Thoracic aorta (tissue), 2 donors: ENCODE measurements at places on chromosomes 11 and 22. TPM values are rescaled to one million over a fixed set of nuclear protein-coding genes. Genes with fewer than 3 reads are reported as not detected.

The CNTF gene
- total RNA-seq, result 5.3 TPM

The OR10A2 gene
- total RNA-seq, result not detected

The SEC14L2 gene
- total RNA-seq, result 18.3 TPM

The ARAP1 gene
- total RNA-seq, result 76.5 TPM

The DYNC2H1 gene
- 20.0 TPM for total RNA-seq

The HEPN1 gene
- total RNA-seq, result 0.41 TPM

DNA sequence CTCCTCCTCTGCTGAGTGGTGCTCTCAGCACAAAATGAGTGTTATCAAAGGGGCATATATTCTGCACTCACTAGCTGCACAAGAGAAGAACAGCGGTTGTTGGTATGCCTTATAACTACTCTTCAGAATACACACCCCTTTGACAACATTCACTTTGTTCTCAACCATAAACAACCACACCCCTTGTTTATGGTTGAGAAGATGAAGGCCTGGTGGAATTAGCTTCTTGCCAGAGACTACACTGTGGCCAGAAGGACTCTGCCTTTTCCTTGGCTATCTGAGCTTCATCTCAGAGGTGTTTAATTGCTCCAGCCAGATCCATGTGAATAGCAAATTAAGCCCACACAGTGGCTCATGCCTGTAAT, 45.0 kb upstream of the CLDN5 start:
- no peak for DNase-seq

DNA sequence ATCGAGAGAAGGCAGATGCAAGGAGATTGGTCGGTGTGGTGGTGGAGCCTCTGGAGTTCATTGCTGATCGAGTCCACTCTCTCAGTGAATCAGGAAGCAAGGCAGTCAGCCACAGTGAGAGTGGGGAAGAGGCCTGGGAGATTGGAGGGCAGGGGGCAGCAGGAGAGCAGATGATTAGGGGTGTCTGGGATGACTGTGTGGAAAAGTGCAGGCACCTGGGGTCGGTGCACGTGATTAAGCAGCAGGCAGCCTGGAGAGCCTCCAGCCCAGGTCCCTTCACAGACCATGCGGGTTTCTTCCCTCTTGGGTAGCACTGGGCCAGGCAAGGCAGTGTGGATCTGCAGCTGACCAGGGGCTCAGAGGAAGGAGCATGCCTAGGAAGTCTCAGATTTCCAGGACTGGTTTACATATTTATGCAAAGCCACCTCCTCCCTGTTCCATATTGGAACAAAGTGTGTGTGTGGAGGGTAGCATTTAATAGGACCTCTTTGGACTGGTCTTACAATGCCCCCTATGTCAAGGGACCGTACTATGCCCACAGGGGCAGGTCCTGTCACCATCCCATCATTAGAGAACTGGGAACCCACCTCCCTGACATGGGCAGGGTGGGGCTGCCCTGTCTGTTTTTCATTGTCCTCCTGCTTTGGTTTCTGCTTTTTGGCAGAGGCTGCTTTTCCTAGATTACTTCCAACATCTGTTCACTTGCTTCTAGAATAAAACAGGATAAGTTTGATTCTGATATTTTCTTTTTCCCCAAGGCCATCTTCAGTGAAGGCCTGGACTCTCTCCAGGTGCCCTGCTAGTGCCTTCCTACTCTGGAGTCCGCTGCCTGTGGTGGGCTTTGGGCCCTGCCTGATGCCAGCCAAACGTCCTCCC, 14.0 kb upstream of the GDPD5 start:
- no peak for DNase-seq

DNA sequence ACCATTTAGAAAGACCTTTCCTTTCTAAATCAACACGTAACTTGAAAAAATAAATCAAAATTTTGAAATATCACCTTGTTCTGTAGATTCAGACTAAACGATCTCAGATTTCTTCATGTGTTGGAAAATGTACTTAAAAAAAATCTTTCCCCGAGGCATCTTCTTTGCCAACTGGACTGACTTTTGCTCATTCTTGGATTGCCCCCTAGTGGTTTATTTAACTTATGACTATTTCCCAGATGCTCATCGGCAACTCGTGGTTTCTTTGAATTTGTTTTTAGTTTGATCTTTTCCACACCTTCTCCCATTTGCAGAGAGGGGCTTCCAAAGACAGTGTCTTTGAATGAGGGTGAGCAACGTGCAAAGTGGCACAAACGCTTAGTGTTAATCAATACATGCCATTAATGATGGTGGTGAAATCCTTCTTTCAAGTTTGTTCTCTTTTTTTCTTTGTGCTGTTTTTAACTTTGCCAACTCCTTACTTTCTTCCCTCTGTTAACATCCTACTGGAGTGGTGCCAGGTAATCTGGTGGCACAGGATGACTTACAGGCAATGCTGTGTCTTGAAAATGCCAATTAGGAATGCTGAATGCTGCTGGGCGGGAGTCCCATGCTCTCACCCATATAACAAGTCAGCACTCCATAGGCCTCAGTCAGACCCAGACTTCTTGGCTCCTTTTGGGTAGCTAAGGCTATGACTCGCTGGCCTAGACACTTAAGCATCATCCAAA, 18.3 kb downstream of the PRSS23 start:
- DNase-seq, result no peak

DNA sequence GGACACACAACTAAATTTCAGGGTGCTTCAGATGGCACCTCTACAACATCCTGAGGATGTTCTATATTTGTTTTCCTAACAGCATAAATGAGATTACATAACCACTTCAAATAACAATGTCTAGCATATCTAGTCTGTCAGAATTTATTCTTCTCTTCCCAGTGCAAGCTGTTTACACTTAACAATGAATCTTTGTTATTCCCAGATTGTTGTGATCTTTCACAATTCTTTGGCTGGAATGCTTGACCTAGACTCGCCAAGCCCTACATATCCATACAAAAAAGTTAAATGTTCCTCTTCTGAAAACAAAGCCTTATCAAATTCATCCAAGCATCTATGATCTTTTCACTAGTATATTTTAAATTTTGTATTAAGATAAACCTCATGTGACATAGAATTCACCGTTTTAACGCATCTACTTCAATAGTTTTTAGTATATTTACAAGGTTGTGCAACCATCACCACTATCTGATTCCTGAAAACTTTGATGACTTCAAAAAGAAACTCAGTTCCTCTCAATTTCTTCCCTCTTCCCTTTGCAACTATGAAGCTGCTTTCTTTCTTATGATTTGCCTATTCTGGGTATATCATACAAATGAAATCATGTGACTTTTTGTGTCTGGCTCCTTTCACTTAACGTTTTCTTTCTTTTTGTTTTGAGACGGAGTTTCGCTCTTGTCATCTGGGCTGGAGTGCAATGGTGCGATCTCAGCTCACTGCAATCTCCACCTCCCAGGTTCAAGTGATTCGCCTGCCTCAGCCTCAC, 61.7 kb upstream of the CHRNA10 start:
- DNase-seq, result no peak

GRCh38 chr11:106463796-106464201, 386.3 kb downstream of the AASDHPPT start:
- DNase-seq, result no peak
